Islet precursor cell (in vitro differentiated cells): ENCODE measurements at places on chromosomes 16 and 17.

- peak; percentile 62 for DNase-seq
These were observed 17.9 kb upstream of the COL1A1 start for GRCh38 chr17:50219342-50219741.

GRCh38 chr17:59154721-59155438 lies at the start of gene SKA2:
TSS of gene SKA2 (minus strand) at chr17:59155186. CDS start at chr17:59155163, 23 bp downstream.
- DNase-seq: no peak

DNA sequence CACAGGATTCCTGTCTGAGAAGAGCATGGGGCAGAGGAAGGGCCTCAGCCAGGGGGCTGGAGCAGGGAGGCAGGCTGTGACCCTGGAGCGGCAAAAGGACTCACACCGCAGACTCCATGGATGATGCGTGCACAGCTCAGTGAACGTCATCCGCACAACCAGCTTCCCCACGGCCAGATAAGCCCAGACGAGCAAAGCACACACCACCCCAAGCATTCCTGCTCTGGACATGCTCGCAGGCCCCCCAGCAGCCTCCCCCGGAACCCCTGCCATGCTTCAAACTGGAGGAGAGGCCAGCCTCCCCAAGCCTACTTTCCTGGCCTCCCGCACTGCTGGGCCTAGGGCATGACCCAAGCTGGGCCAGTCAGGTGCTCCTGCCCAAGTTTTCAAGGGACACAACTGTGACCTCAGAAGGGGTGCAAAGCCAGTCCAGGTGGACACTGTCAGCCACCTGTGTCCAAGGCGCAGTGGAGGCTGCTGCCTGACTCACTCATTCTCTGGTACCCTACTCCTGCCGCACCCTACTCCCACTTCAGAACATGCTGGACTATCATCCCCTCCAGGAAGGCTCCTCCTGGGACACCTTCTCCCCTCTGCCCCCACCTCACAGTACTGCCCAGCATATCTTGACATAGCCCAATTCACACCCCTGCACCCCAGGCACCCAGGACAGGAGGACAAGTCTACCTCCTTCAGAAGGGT lies 4.8 kb downstream of the BCAR1 start:
- no peak for DNase-seq

GRCh38 chr16:89256651-89257254 lies 39.2 kb downstream of the ZNF778 start:
- DNase-seq: peak; percentile 83

- no peak for DNase-seq
These were observed 116.6 kb downstream of the MRTFB start for GRCh38 chr16:14187517-14188338.

DNA sequence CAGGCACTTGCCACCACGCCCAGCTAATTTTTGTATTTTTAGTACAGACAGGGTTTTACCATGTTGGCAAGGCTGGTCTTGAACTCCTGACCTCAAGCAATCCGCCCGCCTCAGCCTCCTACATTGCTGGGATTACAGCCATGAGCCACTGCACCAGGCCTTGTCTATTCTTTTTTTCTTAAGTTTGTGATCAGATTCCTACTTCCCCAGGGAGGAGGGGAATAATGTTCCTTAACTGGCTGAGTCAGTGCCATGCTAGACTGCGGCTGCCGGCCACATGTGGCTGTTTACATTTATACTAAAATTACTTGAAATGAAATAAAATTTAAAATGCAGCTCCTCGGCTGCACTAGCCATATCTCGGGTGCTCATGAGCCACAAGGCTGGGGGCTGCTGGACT lies 27.8 kb upstream of the USP36 start:
- DNase-seq: no peak

DNA sequence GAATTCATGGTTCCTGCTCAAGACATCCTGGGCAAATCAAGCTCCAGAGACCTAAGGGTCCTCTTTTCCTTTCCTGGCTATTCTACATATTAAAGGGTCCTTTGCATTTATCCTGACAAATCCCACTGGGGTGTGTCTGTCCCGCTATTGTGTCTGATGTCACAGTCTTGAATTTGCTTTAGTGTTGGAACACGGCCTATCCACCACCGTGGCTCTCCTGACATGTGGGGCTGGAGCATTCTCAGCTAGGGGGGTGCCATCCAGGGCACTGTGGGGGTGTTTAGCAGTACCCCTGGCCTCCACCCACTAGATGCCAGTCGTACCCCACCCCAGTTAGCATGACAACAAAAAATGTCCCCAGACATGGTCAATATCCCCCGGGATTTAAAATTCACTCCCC lies 92.9 kb downstream of the IRF8 start:
- DNase-seq: peak; percentile 29

DNA sequence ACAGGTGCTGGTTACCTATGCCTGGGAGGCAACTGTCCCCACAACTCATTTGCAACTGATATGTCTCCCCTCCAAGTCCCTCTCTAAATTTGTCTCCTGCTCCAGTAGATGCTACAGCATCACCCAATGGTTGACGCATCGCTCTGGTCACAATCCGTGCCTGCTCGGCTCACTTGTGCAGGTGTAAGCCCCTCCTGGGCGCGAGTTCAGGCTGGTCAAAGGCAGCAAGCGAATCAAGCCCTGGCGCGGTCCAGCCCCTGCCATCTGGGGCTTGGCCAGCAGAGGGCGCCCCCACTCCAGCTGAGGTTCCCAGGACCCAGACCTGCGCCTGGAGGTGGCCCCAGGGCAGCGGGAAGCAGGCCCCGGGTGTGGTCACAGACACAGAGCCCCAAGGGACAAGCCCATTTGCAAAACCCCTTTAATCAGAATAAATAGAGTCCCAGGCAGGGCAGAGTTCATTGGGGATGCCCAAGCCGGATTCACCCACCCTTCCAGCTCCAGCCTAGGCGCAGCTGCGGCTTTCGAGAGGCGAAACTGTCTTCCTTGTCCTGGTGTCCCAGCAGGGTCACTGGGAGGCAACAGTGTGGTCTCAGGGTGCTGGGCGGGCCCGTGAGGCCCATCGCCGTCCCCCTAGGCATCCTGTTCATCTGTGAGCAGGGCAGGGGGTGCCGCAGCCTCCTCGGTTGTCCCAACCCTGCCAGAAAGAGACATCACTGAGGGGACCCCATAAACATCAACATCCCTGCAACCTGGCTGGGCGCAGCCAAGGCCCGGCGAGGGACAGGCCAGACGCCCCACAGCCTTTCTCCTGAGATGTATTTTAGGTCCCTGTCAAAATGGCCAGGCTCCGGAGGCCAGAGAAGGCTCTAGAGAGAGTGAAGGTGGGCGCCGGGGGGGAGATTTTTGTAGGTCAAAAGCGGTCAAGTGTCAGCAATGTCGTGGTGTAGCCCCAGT lies 15.8 kb downstream of the TMC6 start:
- DNase-seq: peak; percentile 93

DNA sequence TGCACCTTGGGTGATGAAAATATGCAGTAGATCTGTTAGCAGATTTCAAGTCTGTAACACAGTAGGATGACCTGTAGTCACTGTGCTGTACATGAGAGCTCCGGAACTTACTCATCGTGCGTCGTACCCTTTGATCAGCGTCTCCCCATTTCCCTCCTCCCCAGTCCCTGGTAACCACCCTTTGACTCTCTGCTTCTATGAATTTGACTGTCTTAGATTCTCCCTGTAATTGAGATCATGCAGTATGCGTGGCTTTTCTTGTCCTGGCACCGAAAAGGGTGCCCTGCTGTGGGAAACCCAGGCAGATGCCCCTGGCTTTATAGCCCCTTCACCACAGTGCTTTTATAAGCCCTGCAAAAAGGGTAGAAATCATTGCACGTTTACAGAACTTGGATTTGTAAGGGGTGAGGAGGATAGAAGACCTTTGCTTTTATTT lies 20.5 kb downstream of the CLEC16A start:
- no peak for DNase-seq

DNA sequence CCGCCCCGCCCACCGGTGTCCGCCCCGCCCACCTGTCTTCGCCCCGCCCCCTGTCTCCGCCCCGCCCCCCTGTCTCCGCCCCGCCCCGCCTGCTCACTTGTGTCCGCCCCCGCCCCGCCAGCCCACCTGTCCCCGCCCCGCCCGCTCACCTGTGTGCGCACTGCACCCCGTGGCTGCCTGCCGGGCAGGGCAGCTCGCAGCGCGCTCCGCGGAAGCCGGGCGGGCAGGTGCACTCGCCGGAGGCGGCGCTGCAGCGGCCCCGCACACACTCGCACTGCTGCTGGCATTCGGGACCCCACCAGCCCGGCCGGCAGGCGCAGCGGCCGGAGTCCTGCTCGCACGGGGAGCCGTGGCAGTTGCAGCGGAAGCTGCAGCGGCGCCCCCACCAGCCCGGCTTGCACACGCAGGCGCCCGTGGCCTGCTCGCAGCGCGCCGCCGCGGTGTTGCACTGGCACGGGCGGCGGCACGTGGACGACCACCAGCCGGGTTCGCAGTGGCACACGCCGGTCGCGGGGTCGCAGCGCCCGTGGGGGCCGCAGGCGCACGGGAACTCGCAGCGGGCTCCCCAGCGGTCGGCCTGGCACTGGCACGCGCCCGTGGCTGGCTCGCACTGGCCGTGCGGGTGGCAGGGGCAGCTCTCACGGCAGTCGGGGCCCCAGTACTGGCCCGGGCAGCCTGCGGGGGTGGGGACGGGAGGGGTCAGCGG lies 2.1 kb downstream of the SCARF1 start:
- peak; percentile 92 for DNase-seq

GRCh38 chr17:80695979-80696378 lies 151.3 kb downstream of the RPTOR start:
- no peak for DNase-seq

DNA sequence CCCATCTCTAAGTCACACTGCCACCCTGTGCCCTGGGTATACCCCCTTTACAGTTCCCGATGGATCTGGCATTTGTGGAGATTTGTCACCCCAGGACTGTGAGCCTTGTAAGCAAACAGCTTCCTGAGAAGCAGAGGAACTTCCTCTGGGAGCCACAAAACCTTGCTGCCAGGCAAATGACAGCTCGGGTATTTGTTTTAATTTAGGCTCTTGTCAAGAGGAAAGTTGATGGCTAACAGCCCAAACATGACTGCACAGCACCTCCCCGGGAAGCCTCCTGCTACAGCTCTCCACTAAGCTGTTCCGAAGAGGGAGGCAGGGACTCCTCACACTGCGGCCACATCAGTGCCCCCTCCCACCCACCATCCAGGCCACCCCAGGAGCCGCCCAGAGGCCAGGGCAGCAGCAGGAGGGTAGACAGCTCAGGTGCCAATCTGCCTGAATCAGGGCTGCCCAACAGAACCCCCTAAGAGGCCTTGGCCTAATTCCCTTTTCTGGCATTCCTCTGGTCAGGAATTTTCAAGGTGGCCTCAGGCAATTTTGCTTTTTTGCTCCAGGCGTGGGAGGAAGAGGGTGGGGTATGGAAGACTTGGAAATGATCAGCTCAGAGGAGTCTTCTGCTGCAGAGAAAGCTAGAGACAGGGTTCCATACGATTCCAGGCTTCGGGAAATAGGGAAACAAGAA lies 2.6 kb downstream of the ABR start:
- peak; percentile 79 for DNase-seq

GRCh38 chr17:57521606-57522005 lies 223.5 kb downstream of the CCDC182 start:
- DNase-seq: peak; percentile 41

- DNase-seq: no peak
These were observed 42.0 kb downstream of the PITPNM3 start for GRCh38 chr17:6514371-6514770.

DNA sequence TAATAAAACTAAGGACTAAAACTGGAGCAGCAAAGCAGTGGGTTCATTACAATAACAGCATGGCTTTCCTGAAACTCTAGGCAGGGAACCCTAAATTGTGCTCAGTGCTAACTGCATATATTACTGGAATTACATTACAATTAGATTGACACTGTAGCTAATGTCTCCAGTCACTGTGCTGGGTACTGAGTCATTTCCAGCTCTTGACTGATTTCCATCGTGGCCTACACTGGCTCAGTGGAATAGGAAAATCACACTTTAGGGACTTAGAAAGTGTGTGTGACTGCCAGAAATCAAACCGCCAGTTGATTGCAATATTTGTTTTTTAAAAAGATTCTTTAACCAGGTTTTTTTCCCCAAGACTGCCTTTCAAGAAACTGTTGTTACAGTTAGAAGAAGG lies 1447.4 kb upstream of the GOT2 start:
- no peak for DNase-seq

- no peak for DNase-seq
These were observed 245.2 kb upstream of the MAF start for GRCh38 chr16:79845734-79846135.

GRCh38 chr17:72600934-72601333 lies 480.1 kb downstream of the SOX9 start:
- DNase-seq: no peak

DNA sequence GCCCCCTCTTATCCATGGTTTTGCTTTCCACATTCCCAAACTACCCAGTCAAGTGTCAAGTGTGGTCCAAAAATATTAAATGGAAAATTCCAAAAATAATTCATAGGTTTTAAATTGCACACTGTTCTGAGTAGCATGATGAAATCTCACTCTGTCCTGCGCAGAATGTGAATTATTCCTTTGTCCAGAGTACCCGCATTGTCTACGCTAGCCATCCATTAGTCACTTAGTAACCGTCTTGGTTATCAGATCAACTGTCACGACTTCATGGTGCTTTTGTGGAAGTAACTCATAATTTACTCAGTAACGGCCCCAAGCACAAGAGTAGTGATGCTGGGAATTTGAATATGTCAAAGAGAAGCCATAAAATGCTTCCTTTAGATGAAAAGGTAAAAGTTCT lies 94.9 kb downstream of the SLC39A11 start:
- DNase-seq: peak; percentile 54

DNA sequence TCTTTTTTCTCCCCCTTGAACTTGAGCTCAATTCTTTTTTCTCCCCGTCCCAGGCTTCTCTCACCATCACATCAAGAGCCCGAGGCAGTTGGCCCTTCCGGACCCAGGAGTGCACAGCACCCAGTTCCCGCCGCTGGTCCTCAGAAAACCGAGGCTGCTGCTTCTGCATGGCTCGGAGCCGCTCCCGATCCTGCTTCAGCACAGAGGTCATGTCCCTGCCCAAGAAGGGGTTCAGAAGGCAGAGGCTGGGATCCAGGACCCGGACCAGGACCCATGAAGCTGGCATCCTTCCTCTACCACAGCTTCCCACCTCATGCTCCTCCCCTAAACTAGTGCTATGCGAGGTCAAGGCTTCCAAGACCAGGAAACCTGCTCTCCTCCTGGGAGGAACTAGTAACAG lies 10.5 kb downstream of the PER1 start:
- no peak for DNase-seq

- no peak for DNase-seq
These were observed 8.1 kb downstream of the SLC5A11 start for GRCh38 chr16:24853830-24854229.

- no peak for DNase-seq
These were observed 76.9 kb upstream of the GNG13 start for GRCh38 chr16:877242-878071.

DNA sequence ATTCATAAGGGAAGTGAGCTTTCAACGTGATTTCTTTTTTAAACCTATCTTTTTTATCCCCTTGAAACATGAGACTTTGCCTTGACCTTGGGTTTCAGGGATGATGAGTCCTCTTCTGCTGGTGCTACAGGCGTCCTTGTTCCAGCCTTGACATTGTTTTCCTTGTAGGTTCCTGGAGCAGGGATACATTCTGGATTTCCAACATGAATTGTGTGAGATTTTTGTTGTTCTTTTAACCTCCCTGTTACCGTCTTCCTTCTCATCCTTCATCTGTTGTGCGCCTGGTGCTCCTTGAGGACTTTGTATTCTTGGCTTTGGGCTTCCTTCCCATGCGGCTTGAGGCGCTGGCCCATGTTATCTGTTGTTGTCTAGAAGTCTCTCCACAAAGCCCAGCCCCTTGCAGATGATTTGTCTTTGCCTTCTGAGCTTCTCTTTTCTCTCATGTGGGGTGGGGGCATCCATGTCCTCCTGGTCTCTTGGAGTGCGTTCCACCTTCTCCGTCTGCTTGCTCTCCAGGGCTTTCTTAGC lies 283.6 kb downstream of the SNX29 start:
- DNase-seq: no peak
